Stimulated activated CD4-positive, alpha-beta T cell treated with anti-CD3 and anti-CD28 coated beads, Interleukin-1b, Interleukin-23, amount 100 ng/mL, for 48 hours (primary cell): ENCODE measurements at places on chromosomes 4 and X.

DNA sequence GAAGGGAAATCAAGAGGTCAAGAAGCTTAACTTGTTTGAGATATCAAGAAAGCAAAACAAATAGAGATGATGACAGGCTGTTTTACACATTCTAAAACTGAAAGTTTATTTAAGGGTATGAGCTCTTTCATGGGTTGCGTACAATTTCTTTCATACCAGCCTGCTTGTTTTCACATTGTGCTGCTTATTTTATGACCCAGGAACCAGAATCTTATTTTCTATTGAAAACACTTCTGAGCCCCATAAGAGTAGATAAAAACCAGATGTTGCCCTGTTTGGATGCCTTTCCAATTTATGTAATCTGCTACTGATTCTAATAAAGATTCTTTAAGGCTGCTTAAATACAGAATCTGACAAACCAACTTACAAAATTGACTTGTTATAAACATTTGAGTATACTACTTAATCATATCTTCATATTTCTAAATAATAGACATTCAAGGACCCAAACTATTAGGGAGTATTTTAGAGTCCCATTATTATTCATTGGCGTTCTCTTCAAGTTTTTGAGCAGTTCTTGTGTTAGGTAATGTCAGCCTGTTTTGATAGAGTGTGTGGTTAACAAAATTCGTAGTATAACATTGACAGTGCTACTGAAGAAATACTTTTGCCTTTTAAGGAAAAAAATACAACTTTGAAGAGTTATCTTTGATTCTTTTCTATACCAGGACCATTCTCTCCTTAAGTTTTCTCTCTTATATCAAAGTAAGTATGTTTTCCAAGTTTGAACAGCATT lies 74.4 kb downstream of the PDLIM5 start:
- no peak for DNase-seq

DNA sequence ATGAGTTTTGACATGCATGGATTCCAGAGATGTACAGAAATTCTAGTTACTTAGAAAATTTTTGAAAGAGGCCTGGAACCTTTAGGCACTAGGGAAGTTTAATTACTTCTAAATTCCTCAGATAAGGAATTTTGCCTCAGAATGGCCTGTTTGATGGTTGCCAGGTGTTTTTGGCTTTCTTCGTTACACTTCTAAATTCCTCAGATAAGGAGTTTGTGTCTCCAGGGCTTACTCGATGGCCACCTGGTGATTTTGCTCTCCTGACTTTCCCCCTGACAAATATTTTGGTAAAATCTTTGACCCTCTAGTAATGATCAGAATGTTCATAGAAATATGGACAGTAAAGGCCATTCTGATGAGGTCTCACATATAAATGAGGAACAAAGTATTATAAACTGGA lies 64.3 kb downstream of the BEX3 start:
- DNase-seq = no peak

DNA sequence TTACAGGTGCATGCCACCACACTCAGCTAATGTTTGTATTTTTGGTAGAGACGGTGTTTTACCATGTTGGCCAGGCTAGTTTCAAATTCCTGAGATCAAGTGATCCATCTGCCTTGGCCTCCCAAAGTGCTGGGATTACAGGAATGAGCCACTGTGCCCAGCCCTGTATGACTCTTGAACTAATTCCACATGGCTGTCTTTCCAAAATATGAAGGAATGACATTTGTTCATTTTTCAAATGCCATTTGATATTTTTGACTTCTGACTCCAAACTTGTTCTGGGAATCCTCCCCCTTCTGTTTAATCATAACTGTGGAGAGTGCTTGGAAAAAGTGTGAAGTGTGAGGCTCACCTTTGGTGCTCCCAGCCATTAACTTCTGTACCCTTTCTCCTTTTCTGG lies 119.2 kb downstream of the NHS start:
- DNase-seq = no peak

GRCh38 chr4:176441594-176441993 lies 121.8 kb downstream of the SPCS3 start:
- no peak for DNase-seq

- no peak for DNase-seq
Measured at GRCh38 chrX:103616676-103617186, 9.0 kb downstream of the TCEAL3 start.
